ENCODE measurements at places on chromosomes 4 and X.
A peak's percentile ranks its signal among the peaks of the same experiment; 100 is the strongest.

GRCh38 chr4:178086320-178086719, 644.1 kb upstream of the AGA start:
- no peak for DNase-seq

DNA sequence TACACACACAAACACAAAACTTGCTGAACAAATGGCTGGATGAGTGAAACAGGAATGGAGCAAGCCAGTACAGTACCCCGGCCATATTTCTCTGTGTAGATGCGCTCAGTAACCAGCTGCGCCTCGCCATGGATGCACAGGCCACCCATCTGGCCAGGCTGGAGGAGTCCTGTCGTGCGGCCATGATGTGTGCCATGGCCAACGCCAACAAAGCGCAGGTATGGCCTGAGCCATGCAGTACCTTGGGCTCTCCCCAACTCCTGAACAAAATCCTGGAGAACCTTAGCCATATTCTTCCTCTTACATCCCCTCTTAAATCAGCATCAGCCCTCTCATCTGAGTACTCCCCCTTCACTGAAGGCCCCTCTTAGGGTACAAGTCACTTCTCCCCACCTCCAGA, 4.4 kb downstream of the HSD17B10 start:
- no peak for DNase-seq

- DNase-seq = no peak
These were observed 53.3 kb downstream of the NFKB1 start for GRCh38 chr4:102554482-102554881.

- no peak for DNase-seq
These were observed 28.4 kb downstream of the PLS3 start for GRCh38 chrX:115589419-115589818.

DNA sequence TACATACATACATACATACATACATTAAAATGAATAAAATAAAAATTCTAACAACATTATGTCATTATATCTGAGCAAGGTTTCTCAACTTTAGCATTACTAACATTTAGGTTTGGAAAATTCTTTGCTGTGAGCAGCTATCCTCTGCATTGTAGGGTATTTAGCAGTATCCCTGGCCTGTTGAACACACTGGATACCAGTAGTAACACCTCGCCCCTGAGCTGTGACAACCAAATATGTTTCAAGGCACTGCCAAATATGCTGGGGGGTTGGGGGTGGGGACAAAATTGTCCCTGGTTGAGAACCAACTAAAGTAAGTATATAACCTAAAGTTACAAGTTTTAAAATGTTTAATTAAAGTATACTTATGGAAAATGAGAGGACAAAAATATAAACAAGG, 860.9 kb upstream of the FTHL17 start:
- DNase-seq = no peak

GRCh38 chrX:153820601-153821000, 9.7 kb downstream of the PDZD4 start:
- no peak for DNase-seq

DNA sequence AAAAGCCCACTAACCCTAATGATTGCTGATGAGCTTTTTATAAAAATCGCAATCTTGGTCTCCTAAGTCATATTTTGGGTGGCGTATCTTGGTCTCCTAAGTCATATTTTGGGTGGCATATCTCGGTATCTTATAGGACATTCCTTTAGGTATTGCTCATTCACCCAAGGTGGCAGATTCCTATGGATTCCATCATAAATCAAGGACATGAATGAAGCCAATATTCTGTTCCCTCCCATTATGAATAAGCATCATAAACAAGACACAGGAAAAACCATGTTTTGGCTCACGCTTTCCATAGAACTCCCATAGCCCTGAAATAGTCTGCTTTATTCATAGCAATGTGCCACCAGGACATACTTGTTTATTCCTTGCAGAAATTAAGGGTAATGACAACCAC, 95.0 kb upstream of the CD99 start:
- no peak for DNase-seq

- no peak for DNase-seq
These were observed 139.5 kb downstream of the SH3KBP1 start for GRCh38 chrX:19747652-19748610.

GRCh38 chr4:24105327-24106038, 215.6 kb upstream of the PPARGC1A start:
- DNase-seq = peak; percentile 80

- DNase-seq = no peak
These were observed 193.6 kb upstream of the BANK1 start for GRCh38 chr4:101596781-101597552.

- no peak for DNase-seq
These were observed 26.4 kb downstream of the NSG1 start for GRCh38 chr4:4413373-4413725.

DNA sequence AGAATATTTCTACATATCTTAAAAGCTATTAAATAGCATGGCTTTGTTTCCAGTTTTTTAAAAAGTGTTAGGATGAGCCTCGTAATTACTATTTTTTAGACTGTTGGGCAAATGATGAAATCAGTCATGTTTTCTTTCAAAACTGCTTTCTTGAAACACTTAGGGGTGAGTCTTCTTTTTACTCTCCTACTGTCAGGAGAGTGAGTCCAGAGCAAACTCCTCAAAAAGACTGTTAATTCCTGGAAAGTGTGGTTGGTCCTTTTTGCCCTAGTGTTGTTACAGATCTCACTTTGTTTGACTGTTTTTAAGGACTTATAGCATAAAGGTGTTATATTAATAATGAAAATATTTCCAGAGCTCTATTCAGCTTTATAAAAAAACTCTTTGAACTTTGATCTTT, 6.3 kb downstream of the GSTCD start:
- no peak for DNase-seq

DNA sequence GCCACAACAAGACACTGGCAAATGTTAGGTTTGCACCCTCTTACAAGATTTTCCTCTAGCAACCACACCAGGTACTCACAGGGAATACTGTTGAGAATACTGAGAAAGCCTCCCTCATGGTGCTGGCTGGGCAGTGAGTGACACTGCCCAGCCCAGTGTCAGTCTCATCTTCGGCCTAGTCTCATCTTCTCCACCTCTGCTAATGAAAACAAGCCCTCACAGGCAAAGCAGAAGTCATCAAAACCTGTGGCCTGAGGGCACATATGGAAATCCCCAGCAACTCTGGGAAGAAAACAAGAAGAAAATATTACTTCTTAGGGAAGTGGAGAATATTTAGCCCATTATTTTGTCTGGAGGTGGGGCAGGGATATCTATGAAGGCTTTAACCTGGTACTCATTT, 7.9 kb upstream of the ADAM29 start:
- no peak for DNase-seq

- DNase-seq = no peak
These were observed 7.0 kb downstream of the PRSS12 start for GRCh38 chr4:118345813-118346212.

- no peak for DNase-seq
These were observed 15.6 kb upstream of the RASL11B start for GRCh38 chr4:52846502-52846901.

GRCh38 chrX:54292755-54293154, 65.1 kb downstream of the WNK3 start:
- DNase-seq = no peak

DNA sequence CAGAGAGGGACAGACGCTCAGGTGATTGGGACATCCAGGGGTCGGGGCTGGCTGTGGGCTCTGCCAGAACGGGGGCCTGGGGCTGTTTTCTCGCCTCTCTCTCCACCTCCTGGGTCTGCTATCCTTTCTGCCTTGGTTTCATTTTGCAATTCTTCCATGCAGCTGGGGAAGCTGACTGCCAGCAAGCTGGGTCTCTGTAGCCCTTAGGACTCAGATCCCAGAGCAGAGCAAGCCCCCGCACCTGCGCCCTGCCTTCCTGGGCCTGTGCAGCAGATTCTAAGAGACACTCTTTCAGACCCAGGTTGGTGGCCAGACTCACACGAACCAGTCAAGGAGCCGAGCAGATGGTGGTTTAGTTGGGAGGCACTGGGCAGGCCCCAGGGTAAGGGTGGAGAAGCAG, 59.1 kb upstream of the GRPEL1 start:
- DNase-seq = no peak

DNA sequence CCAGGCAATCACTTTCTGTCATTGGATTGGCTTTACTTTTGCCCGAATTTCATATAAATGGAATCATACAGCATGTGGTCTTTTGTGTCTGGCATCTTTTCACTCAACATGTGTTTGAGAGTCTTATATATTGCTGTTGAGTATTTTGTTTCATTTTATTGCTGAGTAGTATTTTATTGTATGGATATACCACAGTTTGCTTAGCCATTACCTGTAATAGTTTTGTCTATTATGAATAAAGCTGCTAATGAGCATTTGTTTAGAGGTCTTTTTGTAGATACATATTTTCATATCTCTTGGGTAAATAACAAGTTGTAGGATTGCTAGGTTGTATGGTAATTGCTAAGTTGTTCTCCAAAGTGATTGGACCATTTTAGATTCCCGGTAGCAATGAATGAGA, 105.7 kb downstream of the WWC2 start:
- DNase-seq = no peak

DNA sequence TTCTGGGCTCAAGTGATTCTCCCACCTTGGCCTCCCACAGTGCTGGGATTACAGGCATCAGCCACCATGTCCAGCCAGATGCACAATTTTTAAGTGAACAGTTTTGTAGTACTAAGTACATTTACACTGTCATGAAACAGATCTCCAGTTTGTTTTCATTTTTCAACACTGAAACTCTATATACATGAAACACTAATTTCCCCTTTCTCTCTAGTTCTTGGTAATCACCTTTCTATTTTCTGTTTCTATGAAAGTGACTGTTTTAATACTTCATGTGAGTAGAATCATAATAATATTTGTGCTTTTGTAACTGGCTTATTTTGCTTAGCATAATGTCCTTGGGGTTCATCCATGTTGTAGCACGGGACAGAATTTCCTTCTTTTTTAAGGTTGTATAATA, 237.4 kb downstream of the CAMK2D start:
- DNase-seq = no peak

GRCh38 chr4:103482893-103483292, 236.9 kb downstream of the TACR3 start:
- DNase-seq = no peak

DNA sequence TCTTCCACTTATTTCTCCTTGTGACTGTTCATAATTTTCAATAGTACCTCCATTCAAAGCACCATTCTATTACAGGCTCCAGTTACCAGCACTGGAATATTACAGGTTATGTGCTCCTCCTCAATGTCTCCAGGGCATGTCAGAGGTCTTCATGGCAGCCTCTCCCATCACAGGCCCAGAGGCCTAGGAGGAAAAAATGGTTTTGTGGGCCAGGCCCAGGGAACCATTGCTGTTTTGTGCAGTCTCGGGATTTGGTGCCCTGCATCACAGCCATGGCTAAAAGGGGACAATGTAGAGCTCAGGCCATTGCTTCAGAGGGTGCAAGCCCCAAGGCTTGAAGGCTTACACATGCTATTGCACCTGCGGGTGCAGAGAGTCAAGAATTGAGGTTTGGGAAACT, 7.2 kb upstream of the PNMA3 start:
- DNase-seq = no peak

DNA sequence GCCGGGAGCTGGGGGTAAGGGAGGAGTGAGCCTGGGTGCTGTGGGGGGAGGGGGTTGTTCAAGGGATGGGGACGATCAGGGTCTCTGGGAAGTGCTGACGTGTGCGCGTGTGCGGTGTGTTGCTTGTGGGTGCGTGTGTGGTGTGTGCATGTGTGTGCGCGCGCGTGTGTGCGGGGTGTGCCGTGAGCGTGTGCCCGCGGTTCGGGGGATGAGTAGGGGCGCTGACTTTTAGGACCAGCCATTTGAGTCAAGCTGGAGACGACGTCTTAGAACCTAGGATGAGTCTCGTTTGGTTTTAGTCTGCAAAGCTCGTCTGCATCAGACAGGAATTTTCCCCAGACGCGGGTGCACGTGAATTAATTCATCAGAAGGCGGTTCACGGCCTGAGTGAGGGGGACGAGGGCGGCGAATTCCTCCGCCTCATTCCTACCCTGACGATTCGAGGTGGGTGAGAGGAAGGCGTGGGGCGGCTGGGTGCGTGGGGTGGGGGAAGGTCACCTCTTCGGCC, 950 bp upstream of the TMEM271 start:
- DNase-seq = no peak

DNA sequence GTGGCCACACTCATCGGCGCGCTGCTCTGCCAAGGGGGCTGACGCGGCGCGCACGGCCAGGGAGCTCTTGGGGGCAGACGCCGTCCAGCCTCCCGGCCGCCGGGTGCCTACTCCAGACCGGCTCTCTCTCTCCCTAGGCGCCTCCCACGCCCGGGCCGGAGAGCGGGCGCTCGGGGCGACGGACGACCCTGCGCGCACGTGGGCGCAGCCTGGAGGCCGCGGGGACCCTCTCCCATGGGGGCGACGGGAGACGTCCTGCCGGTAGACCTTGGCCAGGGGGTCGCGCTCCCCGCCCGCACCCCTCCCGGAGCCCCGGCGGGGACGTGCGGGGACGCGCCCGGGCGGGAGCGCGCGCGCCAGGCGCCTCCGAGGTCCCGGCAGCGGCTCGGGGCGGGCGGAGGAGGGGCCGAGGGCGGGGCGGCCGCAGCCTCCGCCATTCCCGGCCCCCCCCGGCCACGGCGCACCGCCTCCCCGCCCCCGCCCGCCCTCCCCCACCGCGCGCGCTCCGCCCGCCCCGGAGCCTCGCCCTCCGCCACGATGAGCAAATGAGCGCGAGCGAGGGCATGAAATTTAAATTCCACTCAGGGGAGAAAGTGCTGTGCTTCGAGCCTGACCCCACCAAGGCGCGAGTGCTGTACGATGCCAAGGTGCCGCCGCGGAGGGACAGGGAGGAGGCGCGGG, at the start of gene MSL3:
TSS of gene MSL3 (plus strand) at position 519 of the 681 bp plus-strand sequence. CDS start at position 546, 27 bp downstream.
- DNase-seq = no peak

GRCh38 chr4:77619408-77619807, 13.8 kb downstream of the CXCL13 start:
- DNase-seq = no peak

GRCh38 chrX:48902776-48903175, 5.0 kb downstream of the PQBP1 start:
- no peak for DNase-seq

GRCh38 chrX:155048977-155049619, 21.8 kb downstream of the CMC4 start:
- no peak for DNase-seq

DNA sequence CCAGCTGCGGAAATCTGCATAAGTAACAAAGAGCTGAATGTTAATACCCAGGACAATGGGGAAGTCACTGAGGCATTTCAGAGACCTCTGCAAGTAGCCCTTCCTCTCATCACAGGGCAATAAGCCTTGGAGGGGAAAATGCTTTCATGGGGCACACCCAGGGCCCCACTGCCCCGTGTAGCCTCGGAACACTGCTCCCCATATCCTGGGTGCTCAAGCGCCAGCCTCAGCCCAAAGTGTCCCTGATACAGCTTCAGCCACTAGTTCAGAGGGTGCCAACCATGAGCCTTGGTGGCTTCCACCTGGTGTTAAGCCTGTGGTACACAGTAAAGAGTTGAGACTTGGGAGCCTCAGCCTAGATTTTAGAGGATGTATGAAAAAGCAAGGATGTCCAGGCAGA, 402.8 kb upstream of the CXorf51A start:
- no peak for DNase-seq
